Right hindlimb (tissue), 1 donor: ENCODE measurements at places on chromosomes 7 and 10.
A peak's percentile ranks its signal among the peaks of the same experiment; 100 is the strongest.

- no peak for DNase-seq
These were observed 122.3 kb upstream of the NEBL start for GRCh38 chr10:21019436-21019835.

DNA sequence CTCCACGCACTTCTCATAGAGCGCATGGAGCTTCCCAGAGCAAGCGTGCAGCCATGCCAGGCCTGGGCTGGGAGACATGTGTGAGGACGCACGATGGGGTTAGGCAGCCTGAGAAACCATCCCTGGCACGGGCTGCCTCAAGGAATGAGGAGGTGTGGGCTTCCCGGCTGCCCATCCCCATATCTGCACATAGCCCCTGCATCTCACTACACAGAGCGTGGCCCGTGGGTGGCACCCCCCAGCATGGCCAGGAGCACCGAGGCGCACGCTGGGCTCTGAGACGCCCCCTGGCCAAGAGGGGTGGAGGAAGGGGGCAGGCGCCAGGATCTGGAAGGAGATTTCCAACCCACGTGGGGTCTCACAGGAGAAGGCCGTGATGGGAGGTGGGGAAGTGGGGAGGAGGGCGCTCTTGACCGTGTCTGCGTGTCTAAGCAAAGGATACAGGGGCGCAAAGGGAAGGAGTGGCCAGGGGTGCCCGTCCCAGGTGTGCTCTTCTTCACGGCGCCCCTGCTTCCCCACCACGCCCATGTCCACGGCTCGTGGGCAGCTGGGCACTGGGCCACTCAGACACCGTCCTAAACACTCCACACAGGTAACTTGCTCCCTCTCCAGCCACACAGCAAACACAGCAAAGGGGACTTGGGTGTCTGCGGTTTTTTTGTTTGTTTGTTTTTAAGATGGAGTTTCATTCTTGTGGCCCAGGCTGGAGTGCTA is 340.5 kb downstream of the PTPRN2 start:
- no peak for DNase-seq

DNA sequence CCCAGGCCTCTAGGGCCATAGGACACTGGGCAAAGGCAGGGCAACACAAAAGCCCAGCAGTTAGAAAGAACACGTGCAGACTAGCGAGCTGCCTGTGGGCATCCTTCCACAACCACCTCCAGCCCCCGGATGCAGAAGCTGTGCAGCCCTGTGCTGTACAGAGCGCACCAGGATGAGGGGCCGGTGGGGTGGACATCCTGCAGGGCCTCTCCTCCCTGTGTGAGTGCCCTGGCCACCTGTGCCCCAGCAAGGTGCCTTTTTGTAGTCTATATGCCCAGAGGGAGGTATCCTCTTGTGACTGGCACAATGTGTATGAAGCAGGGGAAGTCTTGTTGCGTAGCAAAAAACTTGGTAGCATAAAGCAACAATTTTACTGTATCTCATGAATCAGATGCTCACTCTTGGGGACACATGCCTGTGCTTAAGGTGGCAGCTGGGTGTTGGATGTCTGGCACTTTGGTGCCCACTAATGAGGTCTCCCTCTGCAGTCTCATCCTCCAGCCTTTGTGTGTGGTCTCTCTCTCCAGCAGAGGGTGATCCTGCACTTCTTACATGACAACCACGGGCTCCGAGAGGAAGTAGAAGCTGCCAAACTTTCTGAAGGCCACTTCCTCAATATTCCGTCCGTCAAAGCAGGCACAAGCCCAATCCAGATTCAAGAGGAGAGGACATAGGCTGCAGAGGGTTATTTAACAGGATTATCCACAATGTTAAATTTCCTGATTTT is 8.7 kb downstream of the NCAPG2 start:
- DNase-seq: peak; percentile 64

- no peak for DNase-seq
These were observed 775.1 kb downstream of the GATA3 start for GRCh38 chr10:8829592-8829991.

- DNase-seq: no peak
These were observed 13.0 kb downstream of the DOCK1 start for GRCh38 chr10:126917975-126918908.

GRCh38 chr10:24152270-24152669 is 56.7 kb upstream of the KIAA1217 start:
- no peak for DNase-seq
